ENCODE measurements at places on chromosomes 1 and 21. TPM values are rescaled to one million over a fixed set of nuclear protein-coding genes. Genes with fewer than 3 reads are reported as not detected.
A peak's percentile ranks its signal among the peaks of the same experiment; 100 is the strongest.

Gene GUCA2A
- total RNA-seq, result not detected

Gene ADGRL4
- total RNA-seq, result not detected

Gene MEX3A
- 1.6 TPM for total RNA-seq

Gene EIF3I
- 293 TPM for total RNA-seq

- H3K4me3 ChIP-seq, result peak overlapping the region; percentile 57
- no peaks in the 10 kb centered on the region for H3K27me3 ChIP-seq
- peak; percentile 97 for DNase-seq
These were observed 116.8 kb downstream of the TOMM20 start for GRCh38 chr1:235011599-235012435.

DNA sequence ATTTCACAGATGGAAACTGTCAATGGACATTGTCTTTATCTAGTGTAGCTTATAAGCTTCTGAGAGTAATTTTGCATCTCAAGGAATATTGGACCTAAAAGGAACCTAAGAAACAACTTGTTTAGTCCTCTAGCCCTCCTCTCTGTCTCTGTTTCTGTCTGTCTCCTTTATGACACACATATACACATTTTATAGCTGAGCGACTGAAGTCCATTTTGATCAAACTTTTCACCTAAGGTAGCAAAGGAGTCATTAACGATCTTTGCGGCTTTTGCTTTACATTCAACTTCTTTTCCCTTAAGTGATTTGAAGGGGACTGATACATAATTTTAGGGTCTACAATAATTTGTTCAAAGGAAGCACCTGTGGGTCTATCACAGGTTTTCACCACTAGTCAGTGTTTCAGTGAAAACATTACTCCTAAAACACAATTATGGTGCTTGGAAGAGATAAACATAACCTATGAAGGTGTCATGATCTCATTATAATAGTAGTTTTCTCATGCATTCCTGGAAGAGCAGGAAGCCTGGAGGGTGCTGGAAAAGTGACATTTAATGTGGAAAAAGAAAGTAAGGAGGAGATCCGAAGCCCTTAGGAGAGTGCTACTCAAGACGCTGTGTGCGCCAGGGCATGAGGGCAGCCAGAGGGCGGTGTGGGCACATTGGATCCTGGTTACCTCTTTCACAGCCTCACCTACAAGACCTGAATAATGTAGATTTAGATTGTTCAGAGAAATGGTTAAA, 248.6 kb downstream of the DNM3 start:
- DNase-seq, result peak; percentile 27
- H3K27me3 ChIP-seq, result peaks cover 7% of the 10 kb centered on the region
- no peak overlapping the region for H3K27ac ChIP-seq
- peaks cover 7% of the 10 kb centered on the region for H3K4me1 ChIP-seq

DNA sequence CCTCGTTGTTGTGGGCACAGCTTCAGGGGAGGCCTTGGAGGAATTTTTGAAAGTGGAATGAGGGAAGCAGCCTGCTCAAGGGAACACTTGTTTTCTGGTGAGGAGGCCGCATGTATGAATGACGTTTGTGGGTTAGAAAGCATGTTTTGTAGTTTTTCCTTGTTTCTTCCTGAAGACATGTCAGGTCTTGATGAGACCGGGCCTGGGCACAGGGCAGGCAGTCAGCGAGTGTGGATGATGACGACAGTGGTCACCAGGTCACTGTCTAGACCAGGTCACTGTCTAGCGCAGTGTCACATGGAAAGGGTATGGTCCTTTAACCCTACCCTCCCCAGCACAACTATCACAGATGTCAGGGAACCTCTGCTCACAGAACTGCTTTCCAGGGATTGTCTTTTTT, 7.3 kb downstream of the PSEN2 start:
- no peak overlapping the region for H3K4me3 ChIP-seq
- H3K27ac ChIP-seq, result no peak overlapping the region
- peaks cover 20% of the 10 kb centered on the region for H3K36me3 ChIP-seq
- H3K27me3 ChIP-seq, result no peaks in the 10 kb centered on the region
- no peak for DNase-seq

DNA sequence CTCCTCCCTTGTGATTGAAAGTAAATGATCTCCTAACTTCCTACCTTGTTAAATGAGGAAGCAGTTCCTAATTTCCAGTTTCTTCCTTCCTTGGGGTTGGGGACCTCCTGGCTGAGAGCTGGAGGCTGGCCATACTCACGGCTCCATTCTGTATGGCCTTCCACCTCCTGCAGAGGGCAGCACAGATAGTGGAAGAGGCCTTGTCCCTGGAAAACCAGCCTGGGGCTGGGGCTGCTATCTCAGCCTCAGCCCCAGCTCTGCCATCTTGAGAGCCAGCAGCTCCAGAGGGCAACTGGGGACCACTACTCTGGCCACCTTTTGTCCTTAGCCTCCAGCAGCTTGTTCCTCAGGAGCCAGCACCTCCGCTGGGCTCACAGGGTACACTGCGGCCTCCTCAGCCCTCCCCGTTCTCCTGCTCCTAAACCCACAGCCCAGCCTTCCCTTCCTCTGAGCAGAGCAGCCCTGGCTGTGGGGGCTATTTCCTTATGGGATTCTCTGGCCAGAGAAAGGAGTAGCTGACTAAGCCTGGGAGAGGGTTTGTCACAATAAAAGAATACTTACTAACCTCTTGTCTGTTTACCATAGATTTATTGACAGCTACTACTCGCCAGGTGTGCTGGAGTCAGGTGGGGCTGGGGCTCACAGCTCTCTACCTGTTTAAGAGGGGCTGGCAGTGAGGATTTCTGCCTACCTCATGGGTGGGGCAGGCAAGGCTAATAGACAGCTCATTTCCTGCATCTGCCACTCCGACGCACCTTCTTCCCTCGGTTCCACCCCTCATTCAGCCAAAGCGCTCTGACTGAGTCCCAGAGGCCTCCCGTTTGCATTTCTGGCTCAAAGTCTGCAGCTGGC, 6.3 kb downstream of the TMEM234 start:
- H3K27ac ChIP-seq, result peak overlapping the region; percentile 28
- peak; percentile 53 for DNase-seq
- no peak overlapping the region for H3K4me3 ChIP-seq
- peaks cover 13% of the 10 kb centered on the region for H3K4me1 ChIP-seq
- peaks cover 24% of the 10 kb centered on the region for H3K36me3 ChIP-seq
- no peaks in the 10 kb centered on the region for H3K27me3 ChIP-seq

DNA sequence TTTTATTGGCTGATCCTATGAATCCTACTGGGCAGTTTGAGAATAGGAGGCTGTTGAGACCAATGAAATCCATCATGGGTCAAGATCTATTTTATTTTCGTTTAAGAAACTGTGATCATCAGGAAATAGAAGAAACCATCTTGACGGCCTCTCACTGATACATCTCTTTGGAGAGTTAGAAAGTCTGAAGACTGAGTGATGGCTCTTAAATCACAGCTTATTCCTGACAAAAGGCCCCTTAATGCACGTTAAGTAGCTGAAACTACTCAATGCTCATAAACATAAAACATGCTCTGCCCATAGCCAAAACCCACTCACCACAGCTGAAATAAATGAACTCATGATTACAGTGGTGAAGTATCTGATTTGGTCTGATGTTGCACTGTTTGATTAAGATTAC, 784.5 kb upstream of the NEGR1 start:
- no peak for DNase-seq
- H3K4me3 ChIP-seq, result no peak overlapping the region
- no peaks in the 10 kb centered on the region for H3K4me1 ChIP-seq
- no peaks in the 10 kb centered on the region for H3K27me3 ChIP-seq

- no peaks in the 10 kb centered on the region for H3K36me3 ChIP-seq
- H3K27me3 ChIP-seq, result peaks cover 31% of the 10 kb centered on the region
- no peak overlapping the region for H3K27ac ChIP-seq
- no peak overlapping the region for H3K4me3 ChIP-seq
These were observed 10.4 kb upstream of the FOXE3 start for GRCh38 chr1:47405697-47406096.

DNA sequence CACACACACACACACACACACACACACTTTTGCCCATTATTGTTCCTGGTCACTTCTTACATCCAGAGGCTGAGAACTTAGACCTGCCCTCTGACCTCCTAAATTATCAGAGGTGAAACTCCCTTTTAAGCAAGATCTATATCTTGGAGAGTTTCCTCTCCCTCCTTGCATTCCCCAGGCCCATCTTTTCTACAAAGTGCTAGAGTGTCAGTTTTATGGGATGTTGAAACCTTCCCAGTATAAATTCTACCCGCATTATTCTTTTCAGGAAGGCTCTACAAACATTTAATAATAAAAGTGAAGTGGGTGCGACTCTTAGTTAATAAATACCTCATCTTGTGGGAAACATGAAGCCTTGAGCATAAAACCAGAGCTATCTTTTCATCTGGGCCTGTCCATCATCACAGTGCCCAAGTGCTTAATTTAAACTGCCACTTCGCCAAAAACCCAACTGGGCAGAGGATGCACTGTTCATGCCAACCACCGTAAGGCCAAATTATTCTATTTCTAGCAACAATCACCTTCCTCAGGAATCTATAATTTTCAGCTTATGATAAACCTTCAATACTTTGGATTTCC, 458.2 kb upstream of the RUNX1 start:
- H3K27me3 ChIP-seq, result no peaks in the 10 kb centered on the region
- no peak overlapping the region for H3K4me3 ChIP-seq
- no peaks in the 10 kb centered on the region for H3K36me3 ChIP-seq
- no peak overlapping the region for H3K27ac ChIP-seq

- H3K27me3 ChIP-seq, result peaks cover under 1% of the 10 kb centered on the region
- no peak overlapping the region for H3K4me3 ChIP-seq
These were observed 144.1 kb upstream of the TNR start for GRCh38 chr1:175887521-175887920.

DNA sequence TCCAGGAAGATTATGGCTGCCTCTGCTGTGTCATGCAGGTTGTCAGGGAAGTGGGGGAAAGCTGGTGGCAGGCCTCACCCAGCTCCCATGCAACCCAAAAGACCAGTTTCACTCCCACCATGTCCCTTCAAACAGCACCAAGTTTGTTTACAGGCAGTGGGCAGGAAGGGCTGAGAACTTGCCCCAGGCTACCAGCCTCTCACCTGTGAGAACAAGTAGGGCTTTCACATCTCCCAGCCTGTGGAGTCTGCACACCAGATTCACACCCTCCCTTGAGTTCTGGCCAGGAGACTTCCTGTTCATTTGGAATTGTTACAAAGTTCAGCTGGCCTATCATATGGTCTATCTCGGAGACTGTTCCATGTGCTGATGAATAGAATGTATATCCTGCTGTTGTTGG, 27.8 kb downstream of the RPAP2 start:
- H3K27ac ChIP-seq, result no peak overlapping the region
- peaks cover 84% of the 10 kb centered on the region for H3K36me3 ChIP-seq
- H3K4me1 ChIP-seq, result peaks cover 30% of the 10 kb centered on the region

DNA sequence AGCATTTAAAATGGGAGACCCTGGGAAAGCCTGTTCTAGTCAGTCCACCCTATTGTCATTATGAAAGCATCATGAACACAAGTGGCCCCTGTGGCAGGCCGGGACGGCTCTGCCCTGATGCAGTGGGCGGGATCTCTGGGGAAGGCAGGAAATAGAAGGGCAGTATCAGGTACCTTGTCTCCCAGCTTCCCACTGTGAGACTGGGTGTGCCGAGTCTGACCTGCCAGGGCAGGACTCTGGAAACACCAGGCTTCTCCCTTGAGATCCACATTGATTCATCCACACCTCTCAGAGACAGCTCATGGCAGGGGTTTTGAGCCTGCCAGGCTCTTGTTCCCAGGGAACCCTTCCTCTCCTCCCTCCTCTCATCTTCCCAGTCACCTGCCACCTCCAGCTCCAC, 24.5 kb upstream of the GNPAT start:
- H3K4me3 ChIP-seq, result no peak overlapping the region
- DNase-seq, result no peak
- peaks cover 3% of the 10 kb centered on the region for H3K27me3 ChIP-seq
- H3K4me1 ChIP-seq, result peaks cover 10% of the 10 kb centered on the region

- no peaks in the 10 kb centered on the region for H3K36me3 ChIP-seq
- peaks cover 11% of the 10 kb centered on the region for H3K27me3 ChIP-seq
- H3K4me3 ChIP-seq, result no peak overlapping the region
- peaks cover 8% of the 10 kb centered on the region for H3K4me1 ChIP-seq
- no peak for DNase-seq
- no peak overlapping the region for H3K27ac ChIP-seq
These were observed 17.0 kb upstream of the POU3F1 start for GRCh38 chr1:38063616-38064015.
